ENCODE measurements at places on chromosomes 11 and 22. TPM values are rescaled to one million over a fixed set of nuclear protein-coding genes. Genes with fewer than 3 reads are reported as not detected.

B3GAT1 gene
- not detected for total RNA-seq

KIF18A gene
- total RNA-seq: 6.8 TPM

C11orf86 gene
- total RNA-seq: not detected

SREBF2 gene
- total RNA-seq: 82.1 TPM

INSC gene
- total RNA-seq: 0.46 TPM
